Activated CD4-positive, alpha-beta T cell treated with anti-CD3 and anti-CD28 coated beads, Interleukin-2, amount 10 ng/mL, durations not matched to agents 7 days and 5 days (primary cell): ENCODE measurements at places on chromosomes 4 and X. TPM values are rescaled to one million over a fixed set of nuclear protein-coding genes. Genes with fewer than 3 reads are reported as not detected.
A peak's percentile ranks its signal among the peaks of the same experiment; 100 is the strongest.

The EDA2R gene
- total RNA-seq: 3.6 TPM

The SSX4 gene
- total RNA-seq: not detected

The USP27X gene
- total RNA-seq: 2.1 TPM

The FSTL5 gene
- not detected for total RNA-seq

The TDO2 gene
- not detected for total RNA-seq

- no peak for DNase-seq
Observed at GRCh38 chr4:81919810-81920209, 448.1 kb upstream of the RASGEF1B start.

DNA sequence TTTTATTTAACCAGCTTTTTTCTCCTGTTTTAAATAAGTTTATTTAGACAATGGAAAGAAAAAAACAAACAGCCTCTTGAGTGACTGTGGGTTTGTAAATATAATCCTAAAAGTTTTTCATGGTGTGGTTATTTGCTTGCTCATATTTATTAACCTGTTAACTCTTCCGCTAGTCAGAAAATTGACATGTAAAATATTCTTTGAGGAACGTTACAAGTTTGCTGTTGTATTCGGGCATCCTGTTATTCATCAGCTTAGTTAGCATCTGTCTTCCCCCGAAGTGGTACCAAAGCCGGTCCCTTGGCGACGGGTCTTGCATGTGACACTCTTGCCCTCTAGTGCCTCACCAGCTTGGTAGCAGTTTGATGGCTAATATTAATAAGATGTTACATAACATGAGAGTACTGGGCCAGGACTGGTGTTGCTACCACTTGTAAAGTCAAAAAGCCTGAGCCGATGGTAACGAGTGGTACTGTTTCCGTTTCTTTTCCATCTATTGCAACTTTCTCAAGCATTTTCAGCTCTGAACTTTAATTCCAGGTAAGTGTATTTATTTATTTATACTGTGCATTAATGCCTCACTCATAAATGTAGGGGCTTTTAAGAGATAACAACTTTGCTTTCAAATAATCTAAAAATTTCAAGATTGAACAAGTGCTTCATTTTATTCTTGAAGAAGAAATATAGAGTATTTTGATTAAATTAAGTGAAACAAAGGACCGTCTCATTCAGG lies at the start of gene NDST3:
Gene NDST3, plus strand, starts transcription at position 434 of the 733 bp plus-strand sequence. CDS start 19,425 bp downstream, outside the sequence.
- peak; percentile 10 for DNase-seq

GRCh38 chrX:7133050-7133440 lies 14.5 kb upstream of the STS start:
- no peak for DNase-seq

DNA sequence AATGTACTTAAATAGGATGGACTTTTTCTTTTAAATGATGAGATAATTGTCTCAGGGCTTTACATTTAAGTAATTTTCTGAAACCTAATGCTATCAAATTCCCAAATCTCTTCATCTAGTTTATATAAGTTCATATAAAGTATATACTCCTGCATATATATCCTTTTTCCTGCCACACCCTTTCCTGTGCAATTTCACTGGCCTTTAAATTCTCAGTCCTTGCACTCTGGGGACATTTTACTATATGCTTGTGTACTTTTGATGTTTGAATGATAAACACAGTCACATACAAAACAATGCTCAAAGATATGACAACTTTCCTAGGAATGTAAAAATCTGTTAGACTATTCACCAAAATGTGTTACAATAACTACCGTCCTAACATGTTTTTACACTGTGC lies 60.1 kb downstream of the NDST4 start:
- DNase-seq: no peak

- peak; percentile 38 for DNase-seq
Observed at GRCh38 chr4:139978692-139979091, 175.3 kb downstream of the MAML3 start.

DNA sequence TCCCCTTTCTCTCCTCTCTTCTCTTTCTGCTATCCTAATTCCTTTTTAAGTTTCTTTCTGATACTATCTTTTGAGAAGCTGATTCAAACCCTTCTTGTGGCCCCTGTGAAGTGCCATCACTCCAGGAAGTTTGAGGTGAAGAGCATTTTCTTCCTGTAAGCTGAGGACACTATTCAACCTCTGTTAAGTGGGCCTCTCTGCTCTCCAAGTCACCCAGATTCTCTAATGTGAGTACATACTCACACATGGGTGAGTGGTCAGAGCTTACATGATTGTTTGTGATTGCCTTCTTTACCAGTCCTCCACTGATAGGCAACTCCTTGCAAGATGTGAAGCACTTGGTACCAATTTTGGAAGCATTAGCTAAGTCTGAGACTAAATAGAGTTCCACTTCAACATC lies 18.4 kb upstream of the SMIM10L2A start:
- no peak for DNase-seq
